ENCODE measurements at places on chromosomes 6 and 20.

- DNase-seq, result no peak
Observed at GRCh38 chr6:2061880-2062279, 183.5 kb downstream of the GMDS start.

DNA sequence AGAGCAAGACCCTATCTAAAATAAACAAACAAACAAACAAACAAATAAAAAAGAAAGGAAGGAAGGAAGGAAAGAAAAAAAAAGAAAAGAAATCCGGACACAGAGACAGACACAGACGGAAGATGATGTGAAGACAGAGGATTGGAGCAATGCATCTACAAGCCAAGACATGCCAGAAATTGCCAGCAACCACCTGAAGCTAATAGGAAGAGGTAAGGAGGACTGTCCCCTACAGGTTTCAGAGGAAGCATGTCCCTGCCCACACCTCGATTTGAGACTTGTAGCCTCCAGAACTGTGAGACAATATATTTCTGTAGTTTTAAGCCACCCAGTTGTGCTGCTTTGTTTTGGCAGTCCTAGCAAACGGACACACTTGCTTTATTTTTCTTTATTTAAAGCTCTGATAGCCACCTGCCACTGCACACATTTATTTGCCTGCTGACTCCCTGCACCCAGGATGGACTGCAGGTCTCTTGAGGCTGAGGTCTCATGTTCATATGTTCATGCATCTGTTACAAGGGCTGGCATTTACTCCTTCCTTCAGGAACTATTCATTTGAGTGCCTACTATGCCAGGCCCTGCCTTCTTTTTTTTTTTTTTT is 20.7 kb upstream of the ZMYND8 start:
- DNase-seq, result no peak

DNA sequence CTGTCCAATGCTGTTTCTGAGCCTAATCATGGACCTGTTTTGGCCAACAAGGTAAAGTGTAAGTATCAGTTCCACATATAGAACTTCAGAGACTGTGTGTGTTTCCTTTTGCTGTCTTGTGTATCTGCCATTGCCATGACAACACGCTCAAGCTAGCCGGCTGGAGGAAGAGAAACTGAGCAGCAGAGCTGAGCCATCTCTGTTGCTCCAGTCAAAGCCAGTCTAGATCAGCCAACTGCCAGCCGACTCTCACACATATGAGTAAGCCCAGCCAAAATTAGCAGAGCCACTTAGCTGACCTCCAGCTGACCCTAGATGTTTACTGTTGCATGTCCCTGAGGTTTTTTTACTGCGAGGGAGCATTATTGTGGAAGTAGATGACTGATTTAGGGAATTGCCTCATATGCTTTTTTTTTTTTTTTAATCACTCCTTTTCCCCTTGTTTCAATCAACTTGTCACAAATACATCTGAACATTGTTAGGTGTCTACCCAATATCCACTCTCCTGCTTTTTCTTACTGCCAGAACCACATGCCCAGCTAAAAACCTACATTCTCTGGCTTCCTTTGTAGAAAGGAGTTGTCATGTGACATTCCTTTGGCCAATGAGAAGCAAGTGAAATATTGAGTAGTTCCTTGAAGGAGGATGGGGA is 304.3 kb upstream of the SUPT3H start:
- DNase-seq, result no peak

DNA sequence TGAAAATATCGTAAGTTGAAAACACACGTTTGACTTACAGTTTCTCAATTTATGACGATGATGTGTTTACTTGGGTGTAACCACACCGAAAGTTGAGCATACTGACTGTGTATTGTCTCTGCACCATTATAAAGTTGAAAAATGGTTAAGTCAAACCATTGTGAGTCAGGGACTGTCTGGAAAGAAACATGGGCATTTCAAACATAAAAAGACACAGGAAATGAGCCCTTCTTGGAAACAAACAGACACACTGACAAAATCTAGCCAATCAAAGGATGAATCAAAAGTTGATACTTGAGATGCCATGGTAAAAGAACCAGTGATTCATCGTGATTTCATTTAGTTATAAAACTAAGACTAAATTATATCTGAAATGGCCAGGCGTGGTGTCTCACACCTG is 5.3 kb downstream of the POPDC3 start:
- DNase-seq, result no peak

DNA sequence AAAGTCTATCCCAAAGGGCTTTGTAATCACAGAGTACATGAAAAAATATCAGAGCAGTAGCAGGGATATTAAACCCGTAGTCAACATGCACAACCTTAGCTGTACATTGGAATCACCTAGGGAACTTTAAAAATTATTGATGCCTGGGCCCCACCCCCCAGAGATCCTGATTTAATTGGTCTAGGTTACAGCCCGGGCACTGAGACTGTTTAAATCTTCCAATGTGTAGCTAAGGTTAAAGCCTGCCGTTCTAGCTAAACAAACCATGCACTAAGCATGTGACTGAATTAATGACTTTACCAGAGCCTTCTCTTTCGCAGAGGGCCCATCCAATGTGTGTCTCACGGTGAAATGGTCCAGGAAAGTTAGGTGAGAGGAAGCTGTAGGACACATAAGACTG is 14.1 kb upstream of the JAG1 start:
- DNase-seq, result no peak

DNA sequence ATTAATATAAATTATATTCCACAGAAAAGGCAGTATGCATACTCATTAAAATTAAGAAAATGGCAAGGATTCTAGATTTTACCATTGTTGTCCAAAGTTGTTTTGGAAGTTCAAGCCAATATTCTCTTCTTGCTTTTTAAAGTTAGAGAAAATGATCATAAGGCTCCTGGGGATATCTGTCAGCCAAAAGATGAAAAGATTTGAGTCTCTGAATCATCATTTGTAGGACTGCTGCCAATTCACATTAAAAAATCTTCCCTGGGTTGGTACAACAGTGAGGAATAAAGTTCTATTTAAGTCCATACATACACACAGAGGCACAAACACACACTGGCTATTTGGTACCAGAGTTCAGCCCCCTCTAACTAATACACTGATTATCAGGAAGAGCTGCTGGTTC is 620.1 kb downstream of the COL12A1 start:
- no peak for DNase-seq

DNA sequence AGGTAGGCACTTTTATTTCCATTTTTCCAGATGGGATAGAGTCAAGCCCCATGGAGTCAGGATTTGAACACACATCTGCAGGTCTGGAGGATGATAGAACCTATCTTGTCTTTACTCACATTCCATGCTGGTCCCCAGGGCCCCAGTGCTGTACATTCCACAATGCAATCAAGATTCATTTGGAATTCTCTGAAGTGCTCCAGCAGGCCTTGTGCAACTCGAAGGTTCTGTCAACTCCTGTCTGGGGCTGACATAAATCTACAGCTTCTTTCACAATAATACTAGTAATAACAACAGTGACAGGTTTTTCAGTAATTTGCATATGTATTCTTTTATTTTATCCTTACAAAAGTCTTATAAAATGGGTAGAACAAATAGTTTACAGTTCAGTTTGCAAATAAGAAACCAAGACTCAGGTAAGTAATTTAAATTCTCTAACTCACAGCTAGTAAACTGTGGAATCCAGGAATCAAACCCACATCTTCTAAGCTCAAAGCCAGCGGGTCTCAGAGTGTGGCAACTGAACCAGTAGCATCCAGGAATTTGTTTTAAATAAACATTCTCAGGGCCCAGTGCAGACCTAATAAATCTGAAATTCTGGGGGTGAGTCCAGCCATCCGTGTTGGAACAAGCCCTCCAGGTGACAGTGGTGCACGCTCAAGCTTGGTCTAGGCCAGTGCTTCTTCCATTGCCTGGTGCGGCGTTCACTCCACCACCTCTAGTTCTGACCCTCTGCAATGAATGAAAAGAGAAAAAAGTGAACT is 137.0 kb upstream of the TNFAIP3 start:
- DNase-seq, result no peak

GRCh38 chr6:32947552-32948465 is 5.1 kb downstream of the HLA-DMA start:
- DNase-seq, result no peak

DNA sequence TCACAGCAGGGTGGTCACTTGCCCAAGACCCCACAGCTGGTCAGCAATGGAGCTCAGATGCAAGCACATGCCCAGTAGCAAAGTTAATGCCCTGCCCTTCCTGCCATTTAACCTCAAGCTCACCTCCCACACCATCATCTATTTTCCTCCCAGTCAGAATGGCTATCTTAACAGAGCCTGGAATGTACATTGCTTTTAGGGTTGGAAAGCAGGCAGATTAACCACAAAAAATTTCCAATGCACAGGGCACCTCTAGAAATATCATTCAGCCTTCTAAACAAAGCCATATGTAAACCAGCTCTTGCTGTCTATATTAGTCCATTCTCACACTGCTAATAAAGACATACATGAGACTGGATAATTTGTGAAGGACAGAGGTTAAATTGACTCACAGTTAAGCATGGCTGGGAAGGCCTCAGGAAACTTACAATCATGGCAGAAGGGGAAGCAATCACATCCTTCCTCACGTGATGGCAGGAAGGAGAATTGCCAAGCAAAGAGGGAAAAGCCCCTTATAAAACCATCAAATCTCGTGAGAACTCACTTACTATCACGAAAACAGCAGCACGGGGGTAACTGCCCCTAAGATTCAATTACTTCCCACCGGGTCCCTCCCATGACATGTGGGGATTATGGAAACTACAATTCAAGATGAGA is 106.9 kb downstream of the FYN start:
- DNase-seq, result no peak

GRCh38 chr6:160798625-160799024 is 96.6 kb downstream of the PLG start:
- no peak for DNase-seq

DNA sequence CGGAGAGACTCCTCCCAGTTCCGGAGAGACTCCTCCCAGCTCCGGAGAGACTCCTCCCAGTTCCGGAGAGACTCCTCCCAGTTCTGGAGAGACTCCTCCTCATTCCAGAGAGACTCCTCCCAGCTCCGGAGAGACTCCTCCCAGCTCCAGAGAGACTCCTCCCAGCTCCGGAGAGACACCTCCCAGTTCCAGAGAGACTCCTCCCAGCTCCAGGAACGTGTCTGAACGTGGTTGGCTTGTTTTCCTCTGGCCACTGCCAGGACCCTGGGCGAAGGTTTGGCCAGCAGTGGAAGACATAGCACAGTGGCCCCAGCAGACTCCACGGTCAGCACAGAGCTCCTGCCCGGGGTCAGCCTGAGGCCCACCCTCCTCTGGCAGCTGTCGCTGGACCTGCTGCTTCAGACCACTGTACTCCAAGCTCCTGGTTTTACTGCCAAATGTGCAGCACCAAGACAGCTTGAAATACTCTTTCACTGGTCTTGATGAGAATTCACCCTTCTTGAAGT is 122.3 kb upstream of the AFDN start:
- no peak for DNase-seq

DNA sequence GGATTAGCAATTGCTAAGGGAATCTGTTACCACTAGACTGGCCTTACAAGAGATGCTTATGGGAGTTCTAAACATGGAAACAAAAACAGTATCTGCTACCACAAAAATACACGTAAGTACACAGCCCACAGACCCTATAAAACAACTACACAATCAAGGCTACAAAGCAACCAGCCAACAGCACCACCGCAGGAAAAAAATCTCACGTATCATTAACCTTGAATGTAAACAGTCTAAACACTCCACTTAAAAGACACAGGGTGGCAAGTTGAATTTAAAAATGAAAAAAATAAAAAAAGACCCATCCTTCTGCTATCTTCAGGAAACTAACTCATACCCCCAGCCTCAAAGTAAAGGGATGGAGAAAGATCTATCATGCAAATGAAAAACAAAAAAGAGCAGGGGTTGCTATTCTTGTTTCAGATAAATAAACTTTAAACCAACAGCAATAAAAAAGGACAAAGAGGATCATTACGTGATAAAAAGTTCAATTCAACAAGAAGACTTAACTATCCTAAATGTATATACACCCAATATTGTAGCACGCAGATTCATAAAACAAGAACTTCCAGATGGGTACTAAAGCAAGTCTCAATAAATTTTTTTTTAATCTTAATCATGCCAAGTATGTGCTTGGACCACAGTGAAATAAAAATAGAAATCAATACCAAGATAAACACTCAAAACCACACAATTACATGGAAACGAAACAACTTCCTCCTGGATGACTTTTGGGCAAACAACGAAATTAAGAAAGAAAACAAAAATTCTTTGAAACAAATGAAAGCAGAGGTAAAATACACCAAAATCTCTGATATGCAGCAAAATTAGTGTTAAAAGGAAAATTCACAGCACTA is 52.3 kb downstream of the RNGTT start:
- DNase-seq, result no peak

DNA sequence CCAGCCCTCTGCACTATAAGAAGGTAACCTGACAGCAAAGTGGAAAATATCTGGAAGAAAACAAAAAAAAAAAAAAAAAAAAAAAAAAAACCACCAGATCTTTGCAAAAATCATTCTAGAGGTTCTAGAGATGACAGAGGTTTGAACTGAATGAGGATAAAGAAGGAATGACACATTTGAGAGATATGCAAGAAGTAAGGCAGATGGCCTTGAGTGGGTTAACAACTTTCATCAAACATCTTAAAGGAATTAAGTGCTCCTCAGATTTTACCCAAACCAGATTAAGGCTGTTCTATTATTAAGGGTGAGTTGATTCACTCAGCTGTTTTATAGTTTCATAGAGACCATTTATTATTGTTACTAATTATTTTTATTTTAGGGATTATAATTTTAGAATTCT is 62.0 kb downstream of the RSPO3 start:
- DNase-seq, result no peak

- DNase-seq, result peak; percentile 3
Observed at GRCh38 chr6:101163611-101164010, 229.9 kb upstream of the GRIK2 start.

DNA sequence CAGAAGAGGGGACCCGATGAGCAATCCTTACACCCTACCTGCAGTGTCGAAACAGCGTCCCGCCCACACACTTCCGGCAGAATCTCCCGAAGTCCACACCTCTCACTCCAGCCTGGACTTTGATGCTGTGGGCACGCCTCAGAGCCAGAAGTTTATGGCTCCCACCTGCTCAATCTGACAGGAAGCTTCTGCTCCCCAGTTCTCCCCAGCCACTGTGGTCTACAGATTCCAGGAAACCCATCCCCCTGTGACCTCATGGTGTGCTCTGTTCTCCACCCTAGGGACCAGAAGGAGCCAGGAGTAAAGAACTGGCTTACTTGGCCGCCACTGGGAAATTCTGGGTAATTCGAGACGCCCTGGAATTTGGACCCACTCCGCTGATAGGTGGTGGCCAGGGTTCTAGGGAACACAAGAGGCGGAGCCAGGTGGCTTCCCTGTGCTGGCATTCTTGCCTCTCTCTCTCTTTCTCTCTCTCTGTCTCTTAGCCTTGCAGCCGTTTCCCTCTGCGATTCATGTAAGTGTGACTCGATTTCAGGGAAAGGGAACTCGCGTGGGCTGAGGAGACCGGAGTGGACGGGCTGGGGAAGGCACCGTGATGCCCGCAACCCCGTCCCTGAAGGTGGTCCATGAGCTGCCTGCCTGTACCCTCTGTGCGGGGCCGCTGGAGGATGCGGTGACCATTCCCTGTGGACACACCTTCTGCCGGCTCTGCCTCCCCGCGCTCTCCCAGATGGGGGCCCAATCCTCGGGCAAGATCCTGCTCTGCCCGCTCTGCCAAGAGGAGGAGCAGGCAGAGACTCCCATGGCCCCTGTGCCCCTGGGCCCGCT is at the start of gene TRIM15:
TRIM15 (plus strand) TSS at position 457 of the 828 bp plus-strand sequence; CDS start at position 596, 139 bp downstream.
- DNase-seq, result no peak

Measured in NCI-H510A (cell line).